ENCODE measurements at places on chromosomes 11 and 22.

DNA sequence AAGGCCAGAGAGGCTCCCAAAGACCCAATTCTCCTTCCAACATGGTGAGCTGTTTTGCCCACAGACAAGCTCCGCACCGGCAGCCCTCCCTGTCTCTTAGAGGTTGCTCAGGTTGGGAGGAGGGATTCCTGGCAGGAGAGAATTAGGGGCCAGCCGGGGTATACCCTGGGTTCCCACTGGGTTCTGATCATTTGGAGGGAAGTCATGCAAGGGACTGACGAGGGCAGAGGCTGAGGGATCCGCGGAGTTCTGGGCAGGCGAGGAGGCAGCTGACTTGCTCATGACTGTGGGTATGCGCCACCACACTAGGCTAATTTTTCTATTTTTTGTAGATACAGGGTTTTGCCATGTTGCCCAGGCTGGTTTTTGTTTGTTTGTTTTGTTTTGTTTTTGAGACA lies 4.6 kb downstream of the ST3GAL4 start:
- DNase-seq: no peak

DNA sequence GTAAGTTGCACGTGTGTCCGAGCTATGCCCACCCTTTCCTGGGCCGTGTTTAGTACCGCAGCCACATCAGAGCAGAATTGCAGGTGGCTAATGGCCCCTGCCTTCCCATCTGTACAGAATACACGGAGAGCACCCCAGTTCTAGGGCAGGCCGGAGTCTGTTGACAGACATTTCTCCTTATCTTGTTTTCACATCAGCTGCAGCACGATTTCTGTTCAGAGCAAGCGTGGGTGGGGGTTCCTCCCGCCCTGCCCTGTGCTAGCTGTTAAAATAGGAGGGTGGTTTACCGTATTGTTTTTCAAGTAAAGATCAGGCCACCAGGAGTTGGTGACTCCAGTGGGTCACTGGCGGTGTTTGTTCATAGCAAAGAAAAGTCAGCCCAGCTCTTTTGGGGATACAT lies 41.1 kb downstream of the UBASH3B start:
- no peak for DNase-seq

DNA sequence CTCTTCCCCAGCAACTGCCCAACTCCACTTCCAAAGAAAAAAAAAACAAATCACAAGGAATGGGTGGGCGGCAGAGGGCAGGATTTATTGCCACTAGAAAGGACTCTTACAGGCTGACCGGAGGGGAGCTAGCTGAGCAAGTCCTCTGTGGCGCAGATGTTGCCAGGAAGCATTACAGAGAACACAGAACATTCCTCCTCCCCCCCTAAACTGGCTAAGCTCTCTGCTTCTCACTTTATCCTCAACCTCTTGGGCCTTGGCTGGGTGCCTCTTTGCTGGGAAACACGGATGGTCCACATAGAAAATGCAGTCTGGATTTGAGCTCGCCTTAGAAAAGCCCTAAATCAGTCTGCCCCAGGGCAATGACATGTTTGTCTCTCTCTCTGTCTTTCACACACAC lies 12.6 kb upstream of the FJX1 start:
- no peak for DNase-seq

GRCh38 chr11:38011496-38011895 lies 1413.5 kb upstream of the RAG2 start:
- DNase-seq: no peak

DNA sequence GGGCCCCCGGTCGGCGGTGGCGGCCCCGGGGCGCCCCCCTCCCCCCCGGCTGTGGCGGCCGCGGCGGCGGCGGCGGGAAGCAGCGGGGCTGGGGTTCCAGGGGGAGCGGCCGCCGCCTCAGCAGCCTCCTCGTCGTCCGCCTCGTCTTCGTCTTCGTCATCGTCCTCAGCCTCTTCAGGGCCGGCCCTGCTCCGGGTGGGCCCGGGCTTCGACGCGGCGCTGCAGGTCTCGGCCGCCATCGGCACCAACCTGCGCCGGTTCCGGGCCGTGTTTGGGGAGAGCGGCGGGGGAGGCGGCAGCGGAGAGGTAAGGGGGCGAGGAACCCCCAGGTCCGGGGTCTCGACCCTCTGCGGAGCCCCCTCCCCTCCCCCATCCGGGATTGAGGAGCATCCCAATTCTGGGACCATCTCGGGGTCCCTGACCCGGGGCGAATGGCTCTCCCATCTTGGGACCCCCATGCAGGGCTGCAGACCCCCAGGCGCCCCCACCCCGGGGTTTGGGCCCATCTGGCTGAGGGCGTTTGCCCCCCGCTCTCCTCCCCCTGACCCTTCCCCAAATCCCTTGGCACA lies 431 bp downstream of the KMT2A start:
- DNase-seq: no peak

DNA sequence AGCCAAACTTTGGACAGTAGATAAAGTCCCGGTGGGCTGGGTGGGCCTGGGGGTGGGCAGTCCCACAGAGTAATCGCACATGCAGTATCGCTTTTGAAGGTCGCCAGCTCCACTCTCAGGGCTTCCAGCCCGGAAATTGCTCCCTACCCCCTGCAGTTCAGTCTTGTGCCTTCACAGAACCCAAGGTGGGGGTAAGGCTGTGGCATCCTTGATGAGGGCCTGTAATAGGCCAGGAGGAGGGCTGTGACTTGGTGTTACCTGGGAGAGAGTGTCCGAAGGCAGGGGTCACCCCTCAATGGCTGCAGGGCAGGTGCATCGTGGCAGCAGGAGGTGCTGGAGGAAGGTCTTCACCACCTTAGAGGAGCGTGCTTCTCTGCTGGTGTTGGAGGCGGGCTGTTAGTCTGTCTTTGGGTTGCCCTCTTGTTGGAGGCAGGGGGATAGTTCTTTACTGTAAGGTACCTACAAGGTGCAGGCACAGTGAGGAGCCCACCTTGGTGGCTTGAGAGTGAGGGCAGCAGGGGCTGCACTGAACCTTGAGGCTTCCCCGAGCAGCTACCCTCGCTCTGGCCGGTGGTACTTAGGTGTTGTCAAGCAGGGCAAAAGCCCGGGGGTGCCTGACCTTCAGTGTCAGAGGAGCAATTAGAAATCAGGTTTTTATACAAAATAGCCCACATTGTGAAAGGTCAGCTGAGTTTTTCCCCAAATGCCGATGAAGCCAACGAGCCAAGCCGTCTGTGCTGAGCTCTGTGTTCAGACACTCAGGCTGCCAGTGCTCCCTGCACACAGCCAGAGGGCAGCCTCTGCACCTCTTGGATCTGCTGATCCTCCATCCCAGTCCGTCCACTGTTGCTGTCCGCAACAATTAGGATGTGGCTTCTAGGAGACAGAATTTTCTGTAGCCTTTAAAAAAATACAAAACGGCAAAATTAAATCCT lies 21.9 kb downstream of the SAMM50 start:
- DNase-seq: no peak

DNA sequence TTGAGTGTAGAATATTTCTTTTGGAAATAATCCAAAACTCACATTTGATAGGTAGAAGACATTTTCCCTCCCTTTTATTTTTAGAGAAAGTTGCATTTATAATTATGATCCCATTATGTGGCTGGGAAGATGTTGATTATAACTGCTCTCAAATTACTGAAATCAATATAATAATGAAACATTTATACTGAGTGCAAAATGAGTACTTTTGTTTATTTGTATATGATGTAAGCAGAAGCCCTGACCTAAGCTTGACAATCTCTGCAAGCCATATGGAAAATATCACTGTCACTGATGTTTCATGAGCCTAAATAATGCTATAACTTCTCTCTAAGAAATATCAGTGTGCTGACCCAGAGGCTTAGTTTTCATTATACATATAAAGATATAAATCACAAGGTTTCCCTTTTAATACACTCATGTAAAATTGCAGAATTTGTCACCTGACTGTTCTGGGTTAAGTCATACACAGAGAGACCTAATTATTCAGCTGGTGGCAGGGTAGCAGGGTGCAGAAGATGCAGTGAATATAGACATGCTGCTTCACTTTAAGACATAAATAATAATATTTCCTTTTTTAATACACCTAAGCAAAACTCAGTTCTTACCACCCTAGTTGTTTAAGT lies 99.2 kb downstream of the BBOX1 start:
- DNase-seq: no peak

- no peak for DNase-seq
Measured at GRCh38 chr11:37503411-37504059, 905.5 kb upstream of the RAG2 start.

- no peak for DNase-seq
Measured at GRCh38 chr22:30572840-30573593, 1.4 kb downstream of the GAL3ST1 start.

DNA sequence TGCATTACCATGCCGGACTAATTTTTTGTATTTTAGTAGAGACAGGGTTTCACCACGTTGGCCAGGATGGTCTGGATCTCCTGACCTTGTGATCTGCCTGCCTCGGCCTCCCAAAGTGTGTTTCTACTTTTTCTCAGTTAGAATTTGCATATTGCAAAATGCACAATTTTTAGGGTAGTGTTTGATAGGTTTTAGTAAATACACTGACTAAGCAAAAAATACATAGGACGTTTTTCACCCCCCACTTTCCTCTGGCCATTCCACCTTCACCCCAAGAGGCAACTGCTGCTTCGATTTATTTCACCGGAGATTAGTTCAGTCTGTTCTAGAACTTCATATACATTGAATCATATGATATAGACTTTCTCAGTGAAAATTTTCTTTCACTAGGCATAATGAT lies 1269.1 kb downstream of the TBC1D22A start:
- DNase-seq: no peak

DNA sequence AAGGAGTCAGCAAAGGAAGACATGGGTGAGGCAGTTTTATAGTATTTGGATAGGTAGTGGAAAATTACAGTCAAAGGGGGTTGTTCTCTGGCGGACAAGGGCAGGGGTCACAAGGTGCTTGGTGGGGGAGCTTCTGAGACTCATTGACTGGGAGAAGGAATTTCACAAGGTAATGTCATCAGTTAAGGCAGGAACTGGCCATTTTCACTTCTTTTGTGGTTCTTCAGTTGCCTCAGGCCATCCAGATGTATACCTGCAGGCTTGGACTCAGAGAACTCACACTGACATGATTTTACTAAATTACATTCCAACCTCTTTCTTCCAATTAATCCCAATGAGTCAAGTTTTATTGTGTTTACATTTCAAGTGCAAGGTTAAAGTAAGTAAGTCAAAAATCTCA lies 240.5 kb upstream of the API5 start:
- no peak for DNase-seq

DNA sequence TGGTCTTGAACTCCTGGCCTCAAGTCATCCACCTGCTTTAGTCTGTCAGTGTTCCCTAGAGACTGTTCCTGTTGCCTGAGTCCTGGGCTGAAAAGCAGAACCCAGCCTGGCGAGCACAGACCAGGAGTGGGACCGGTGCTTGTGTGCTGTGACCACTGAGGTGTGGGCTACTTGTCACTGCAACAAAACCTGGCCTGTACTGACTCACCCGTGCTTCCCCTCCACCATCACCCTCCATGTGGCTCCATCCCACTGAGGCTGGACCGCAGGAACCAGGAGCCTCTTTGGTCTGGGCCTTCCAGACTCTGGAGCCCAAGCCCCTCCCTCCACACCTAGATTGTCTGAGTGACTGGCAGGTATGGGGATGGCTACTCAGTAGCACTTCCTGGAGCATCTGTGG lies 8.6 kb downstream of the MCAT start:
- no peak for DNase-seq

DNA sequence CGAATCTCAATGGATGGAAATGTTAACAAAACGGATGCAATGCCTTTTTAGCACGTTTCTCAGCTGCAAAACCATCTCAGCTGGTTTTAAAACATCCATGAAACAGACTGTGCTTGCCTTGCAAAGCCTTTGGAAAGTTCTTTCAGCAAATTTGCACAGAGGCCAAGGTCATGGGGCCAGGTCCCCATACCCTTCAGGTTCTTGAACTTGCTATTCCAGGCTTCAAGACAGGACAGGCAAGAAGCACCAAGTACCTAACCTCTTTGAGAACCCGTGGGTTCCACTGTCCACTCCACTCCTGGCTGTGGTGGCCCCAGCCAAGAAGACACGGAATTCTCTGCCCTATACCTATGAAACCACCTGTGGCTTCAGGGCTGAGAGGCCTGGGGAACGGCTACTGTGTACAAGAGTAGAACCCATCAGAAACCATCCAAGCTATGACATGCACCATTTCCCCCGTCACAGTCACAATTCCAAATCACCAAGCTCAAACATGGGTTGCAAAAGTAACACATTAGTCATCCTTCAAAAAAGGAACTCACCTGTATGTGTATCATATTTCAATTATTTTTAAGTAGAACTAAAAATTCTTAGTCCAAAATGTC lies 17.0 kb downstream of the TNKS1BP1 start:
- DNase-seq: no peak

DNA sequence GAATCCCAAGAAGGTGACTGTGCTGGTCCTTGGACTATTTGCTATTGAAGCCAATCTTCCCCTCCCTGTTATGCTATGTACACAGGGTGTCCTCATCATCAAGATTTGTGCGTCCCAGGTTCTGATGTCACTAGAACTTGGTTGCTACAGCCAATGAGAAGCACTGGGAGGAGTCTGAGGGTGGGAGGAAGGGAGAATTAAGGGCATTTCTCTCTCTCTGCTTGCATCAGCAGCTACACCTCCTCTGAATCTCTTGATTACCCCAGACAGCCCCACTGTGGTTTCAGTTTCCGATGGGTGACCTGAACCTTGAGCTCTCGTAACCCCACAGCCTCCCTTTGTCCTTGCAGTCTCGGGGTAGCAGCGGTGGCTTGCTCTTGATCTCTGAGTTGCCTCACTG lies 212.4 kb upstream of the SESN3 start:
- DNase-seq: no peak

Data from hypothalamus (tissue), 51 donors.